ENCODE measurements at places on chromosomes 2 and 18.

DNA sequence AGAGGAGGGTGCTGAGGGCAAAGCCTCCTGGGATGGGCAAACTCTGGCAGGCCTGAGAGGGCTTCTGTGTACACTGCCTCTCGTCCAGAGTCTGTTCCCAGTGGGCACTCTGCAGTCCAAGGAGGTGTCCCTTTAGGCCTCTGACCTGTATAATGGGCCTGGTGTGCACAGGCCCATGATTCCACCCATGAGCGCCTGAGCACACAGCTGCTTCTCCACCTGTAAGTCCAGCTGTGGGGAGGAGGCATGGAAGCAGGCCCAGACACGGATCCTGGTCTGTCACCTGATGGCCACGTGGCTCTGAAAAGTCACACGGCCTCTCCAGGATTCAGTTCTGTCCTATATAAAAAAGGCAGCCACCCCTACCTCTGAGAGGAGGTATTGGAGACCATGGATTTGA is 57.0 kb downstream of the PARD6G start:
- DNase-seq, result no peak

DNA sequence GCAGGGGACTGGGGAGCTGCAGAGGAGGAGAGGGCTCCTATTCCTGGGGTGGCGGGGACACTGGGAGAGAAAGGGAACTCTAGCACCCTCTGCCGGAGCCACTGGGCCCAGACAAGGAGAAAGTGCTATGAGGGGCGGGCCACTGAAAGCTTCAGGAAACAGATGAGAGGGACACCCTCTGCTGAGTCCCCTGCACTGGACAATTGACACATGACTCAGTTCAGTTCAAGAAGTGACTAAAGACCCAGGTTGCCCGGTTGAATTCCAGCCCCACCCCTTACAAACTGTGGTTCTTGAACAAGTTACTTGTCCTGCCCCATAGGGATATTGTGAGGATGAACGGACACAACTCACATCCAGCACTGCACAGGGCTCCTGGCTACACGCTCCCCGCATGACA is 5.0 kb downstream of the RUFY4 start:
- no peak for DNase-seq

- peak; percentile 13 for DNase-seq
These were observed 7.5 kb upstream of the MYO3B start for GRCh38 chr2:170170281-170171040.

GRCh38 chr2:200264631-200265030 is 41.9 kb upstream of the SPATS2L start:
- no peak for DNase-seq

DNA sequence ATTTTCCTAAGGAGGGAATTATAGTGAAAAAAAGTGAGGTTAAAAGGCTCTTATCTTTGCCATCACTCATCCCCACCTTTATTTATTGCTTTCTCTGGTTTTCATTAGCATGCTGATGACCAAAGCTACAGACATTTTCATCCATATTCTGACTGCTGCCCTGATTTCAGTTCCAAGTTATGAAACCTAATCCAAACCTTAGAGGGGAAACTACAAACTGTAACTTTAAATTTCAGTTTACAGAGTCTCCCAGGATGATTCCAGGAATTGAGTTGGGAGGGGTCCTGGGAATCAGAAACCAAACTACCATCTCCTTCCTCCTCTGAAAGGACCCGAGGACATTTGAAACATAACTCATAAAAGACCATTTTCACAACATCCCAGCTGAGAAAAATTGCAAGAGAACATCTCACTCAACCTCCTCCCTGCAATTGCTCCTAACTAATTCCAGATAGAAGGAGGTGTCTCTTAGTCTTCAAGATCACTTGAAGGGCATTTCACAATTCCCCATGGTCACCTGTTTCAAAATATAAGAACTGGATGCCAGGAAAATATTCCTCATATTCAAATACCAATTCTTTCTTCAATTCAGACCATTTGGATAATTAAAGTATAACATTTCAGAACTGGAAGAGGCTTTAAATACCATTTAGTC is 520.6 kb downstream of the TNS1 start:
- DNase-seq, result no peak

DNA sequence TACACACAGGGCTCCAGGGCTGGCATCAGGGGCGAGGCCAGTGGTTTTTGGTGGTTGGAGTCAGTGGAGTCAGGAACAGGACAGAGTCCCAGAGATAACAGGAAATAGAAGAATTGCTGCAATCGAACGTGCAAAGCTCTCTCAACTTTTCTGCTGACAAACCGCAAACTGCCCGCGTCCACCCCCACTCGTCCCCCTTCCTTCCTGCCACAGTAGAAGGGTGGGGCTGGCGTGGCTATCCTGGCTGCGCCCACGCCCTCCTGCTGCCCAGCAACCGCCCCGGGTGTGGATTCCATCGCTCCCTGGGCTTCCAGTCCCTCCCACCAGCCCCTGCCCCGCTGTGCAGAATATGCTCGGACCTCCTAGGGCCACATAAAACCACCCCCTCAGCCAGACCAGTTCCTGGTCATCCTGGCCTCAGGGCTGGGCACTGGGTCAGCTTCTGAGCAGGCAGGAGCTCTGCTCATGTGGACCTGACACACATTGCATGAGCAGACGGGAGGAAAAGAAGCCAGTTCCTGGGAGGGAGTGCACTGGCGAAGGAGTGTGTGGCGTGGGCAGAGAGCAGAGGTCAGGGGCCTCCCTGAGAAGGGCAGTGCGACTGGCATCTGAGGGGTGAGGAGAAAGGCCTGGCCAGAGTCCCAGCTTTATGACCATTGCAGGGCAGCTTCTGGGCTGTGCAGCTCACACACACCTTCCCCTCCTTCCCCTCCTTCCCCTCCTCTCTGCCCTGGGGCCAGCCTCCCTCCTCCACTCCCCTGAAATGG is 85.4 kb upstream of the ATG16L1 start:
- no peak for DNase-seq

DNA sequence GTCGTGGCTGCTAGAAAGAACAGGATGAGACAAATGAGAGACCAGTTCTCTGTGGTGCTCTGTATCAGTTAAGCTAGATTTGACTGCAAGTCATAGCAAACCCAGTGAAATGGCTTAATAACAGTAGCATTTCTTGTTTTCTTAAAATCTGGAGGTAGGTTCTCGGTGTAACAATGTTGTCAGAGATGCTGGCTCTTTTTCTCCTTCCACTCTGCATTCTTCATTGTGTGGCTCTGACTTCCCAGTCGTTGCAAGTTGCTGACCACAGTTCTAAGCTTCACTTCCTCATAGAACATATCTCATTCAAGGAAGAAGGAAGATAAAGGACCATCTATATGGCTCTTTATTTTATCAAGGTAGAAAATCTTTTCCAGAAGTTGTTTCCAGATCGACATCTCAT is 7.9 kb upstream of the CKAP2L start:
- peak; percentile 43 for DNase-seq

GRCh38 chr2:237431837-237432236 is 17.9 kb upstream of the COL6A3 start:
- DNase-seq, result no peak

DNA sequence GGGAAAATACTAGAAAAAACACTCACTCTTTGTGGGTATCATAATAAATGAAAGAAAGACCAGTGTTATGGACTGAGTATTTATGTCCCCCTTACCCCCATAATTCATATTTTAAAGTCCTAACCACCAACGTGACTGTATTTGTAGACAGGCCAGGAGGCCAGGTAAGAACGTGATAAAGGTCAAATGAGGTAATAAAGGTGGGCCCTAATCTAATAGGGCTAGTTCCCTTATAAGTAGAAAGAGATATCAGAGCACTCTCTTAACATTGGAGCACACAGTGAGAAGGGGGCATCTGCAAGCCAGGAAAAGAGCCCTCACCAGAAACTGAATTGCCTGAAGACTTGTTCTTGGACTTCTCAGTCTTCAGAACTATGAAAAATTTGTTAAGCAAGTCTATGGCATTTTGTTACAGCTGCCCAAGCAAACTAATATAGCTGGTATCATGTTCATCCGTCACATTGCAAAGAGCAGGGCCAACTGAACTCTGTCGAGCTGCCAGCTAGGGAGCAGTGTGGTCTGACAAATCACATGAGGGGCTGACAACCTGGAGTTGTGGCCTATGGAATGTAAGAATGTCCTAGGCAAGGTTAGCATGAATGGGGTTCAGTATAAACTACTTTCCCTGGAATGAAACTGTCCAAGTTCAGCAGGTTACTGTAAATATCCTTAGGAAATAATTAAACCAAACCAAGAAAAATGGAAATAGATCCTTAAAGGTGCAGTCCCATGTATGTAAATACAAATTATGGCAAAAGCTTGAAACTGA is 280.9 kb downstream of the ZNF385B start:
- no peak for DNase-seq

GRCh38 chr2:44713170-44713569 is 228.3 kb upstream of the SIX3 start:
- DNase-seq, result no peak

Data from Ammon's horn (tissue), 1 donor.